ENCODE measurements at places on chromosomes 16 and 17.

DNA sequence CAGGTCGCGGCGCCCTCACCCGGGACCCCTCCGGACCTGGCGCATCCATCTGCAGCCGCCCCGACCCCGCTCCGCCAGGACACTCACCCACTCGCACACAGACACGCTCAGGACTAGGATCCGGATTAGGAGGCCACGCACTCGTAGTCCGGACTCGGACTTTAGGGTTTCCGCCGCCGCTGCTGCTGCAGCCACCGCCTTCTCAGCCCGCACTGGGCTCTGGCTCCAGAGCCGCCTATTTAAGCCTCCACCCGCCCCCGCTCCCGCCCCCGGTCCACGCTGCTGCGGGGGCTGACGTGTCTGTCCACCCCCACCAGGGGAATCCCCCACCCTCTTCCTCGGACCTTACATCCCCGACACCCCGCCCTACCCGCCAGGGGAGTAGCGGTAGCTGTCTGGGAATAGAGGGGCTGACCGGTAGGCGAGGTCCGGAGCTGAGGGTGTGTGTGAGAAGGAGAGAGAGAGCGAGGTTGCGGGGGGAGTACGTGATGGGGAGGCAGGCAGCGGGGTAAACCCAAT lies at the start of gene RRAD:
RRAD (minus strand) TSS at position 214 of the 519 bp plus-strand sequence. CDS start 356 bp downstream, outside the sequence.
- DNase-seq: no peak

DNA sequence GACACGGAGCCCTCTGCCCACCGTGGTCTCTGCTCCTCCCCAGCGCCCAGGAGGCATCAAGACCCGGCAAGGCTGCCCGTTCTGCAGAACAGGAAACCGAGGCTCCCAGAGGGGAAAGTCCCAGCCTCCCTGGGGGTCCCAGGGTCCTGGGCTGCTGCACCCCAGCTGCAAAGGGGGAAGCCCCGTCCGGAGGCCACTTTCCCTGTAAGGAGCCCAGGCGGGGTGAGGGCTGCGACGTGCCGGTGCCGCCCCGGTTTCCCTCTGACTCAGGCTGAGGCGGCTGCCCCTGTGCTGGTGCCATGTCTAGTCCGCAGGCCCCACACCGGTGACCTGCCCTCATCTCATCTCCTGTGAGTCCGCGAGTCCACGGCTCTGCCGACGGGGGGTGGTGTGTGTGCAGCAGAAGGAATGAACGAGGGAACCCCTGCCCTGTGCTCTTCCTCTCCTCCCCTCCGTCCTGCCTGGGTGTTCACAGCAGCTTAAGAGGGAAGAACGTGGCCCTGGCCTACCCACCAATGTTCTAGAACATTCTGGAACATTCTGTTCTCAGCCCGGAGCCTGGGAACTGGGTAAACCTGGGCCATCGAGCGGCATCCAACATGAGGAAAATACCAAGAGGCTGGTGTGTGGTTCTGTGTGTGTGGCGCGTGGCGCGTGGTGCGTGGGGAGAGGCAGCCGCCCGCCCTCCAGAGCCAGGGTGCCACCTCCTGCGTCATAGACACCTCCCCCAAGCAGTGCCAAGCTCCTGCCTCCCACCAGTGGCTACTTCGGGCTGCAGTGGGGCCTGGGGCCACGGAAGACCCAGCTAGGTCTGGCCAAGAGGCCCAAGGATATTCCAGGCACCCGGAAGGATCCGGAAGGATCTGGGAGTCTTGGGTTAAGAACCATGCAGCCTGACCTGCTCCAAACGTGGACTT lies 7.0 kb upstream of the CBFA2T3 start:
- DNase-seq: no peak

GRCh38 chr17:62670202-62670821 lies 42.8 kb downstream of the MRC2 start:
- DNase-seq: no peak

GRCh38 chr17:8073627-8074484 lies 13.7 kb downstream of the ALOX12B start:
- peak; percentile 95 for DNase-seq

DNA sequence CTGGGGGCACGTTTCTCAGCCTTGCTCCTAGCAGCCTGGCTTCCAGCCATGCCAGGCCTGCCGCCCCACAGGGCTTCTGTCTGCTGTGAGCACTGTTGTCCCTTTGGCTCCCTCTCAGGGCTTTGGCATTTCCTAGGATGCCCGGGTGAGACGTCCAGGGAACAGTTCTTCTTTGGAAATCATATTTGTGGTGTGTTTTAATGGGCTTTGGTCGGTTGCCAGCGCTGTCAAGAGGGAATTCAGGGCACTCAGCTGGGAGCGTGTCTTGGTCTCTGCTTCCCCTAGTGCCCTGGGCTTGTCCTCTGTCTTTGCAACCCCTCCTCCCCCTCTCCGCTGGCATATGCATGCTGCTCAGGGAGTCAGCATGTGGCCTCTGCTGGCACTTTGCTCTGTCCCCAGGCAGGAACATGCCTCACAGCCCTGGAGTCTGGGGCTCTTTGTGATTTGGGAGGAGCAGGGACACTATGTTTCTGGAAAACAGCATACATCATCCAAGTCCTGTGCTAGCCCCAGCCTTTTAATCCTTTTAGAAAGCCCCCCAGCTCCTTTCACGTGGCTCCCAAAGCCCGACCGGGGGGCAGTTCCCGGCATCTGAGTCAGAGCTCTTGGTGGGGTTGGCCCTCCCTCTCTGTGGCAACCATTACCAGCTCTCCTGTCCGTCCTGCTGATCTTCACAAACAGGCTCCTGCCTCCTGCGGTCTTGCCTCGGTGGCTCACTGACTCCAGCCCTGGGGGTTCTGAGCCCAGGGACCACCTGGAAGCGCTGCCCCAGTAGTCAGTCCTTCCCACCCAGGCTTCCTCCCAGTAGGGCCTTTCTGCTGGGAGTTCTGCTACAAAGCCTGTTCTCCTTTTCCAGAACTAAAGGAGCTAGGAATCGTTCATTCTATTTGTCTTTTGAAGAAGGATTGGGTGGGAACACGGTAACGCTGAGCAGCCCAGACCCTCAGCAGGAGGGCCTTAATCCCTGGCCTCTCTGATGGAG lies 26.7 kb downstream of the SAP30BP start:
- DNase-seq: no peak

DNA sequence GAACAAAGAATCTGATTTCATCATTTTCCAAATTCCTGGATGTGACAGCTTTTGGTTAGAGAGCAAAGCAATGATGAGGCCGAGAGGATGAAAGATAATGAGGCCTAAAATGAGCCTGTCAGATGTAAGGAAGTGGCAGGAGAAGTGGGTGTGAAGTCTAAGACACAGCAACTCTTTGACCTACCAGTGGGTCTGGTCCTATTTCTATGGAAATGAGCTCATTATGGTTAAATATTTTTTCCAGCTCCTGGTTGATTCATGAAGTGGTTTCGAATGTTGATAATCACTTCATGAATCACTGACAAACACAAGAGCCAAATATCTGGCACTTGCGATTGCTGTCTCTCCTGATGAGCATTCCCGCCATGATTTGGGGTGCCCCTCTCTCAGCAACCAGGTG lies 273.3 kb upstream of the CDH5 start:
- no peak for DNase-seq

DNA sequence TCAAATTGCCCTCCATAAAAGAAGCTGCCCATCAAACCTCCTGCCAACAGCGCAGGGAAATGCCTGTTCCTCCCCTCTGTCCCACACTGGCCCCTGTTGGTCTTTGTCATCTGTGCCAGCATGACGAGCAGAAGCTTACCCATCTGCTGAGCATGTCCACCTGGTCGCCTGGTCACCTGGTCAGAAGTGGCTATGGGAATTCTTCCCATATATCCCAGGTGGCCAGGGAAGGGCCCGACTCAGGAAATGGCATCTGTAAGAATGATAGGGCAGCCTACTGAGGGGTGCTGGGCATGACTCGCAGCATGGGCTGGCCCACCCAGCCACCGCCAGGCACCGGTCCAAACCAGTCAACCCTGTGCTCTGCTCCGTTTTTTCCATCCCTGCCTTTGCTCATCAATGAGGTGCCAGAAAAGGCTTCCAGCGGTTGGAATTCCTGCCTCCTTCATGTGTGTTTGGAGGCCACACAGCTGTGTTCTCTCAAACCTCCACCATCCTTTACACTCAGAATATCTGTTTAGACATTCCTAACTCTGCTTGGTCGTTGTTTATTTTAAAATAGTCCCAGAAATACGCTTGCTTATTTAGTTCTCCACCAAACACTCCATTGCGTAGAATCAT lies 145.2 kb downstream of the CLEC16A start:
- DNase-seq: no peak

DNA sequence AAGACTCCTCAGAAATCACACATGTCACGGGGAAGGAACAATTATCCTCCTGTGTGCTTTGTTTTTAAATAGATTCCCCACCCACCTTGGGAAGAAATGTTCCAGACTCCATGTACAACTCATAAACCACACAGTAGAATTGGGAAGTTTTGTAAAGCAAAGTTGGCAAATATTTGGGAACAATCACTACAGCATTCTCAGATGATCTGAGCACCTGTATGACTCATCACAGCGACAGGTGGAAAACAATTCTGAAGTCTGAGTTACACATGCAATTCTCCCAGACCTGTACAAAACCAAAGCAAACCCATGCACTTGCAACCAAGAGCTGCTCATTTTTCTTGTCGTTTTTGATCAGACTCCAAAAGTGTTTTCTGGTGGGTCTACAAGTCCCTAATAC lies 14.4 kb upstream of the MYLK3 start:
- no peak for DNase-seq
